ENCODE measurements at places on chromosomes 4 and X.
A peak's percentile ranks its signal among the peaks of the same experiment; 100 is the strongest.

DNA sequence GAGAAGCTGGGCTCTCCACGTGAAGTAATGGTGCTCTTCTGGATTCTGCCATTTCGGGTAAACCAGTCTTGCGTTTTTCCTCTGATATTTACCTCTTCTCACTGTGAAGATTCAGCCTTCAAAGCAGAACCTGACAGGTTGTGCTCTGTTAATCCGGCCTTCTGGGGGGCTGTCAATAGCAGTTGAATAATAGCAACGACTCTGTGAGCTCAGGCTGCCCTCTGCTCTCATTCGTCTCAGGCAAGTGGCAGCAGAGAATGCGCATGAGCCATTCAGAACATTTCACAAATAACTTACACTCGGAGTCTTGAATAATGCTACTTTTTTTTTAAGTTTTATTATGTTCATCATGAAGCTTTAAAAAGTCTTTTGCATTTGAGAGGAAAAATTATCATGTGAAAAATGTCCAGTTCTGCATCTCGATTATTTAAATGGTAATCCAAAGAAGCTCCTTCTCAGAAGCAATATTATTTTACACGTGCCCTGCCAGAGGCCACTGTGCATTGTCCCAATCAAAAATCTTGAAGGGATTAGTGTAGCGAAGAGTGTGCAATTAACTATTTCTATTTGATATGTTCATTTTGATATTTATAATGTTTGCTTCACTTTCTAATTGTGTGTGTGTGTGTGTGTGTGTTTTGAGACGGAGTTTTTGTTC lies 354.2 kb upstream of the FAT1 start:
- no peak for DNase-seq

- DNase-seq = no peak
Measured at GRCh38 chrX:120561634-120562568, 1.1 kb upstream of the CUL4B start.

GRCh38 chrX:132023896-132024386 lies 839 bp downstream of the STK26 start:
- DNase-seq = peak; percentile 74

DNA sequence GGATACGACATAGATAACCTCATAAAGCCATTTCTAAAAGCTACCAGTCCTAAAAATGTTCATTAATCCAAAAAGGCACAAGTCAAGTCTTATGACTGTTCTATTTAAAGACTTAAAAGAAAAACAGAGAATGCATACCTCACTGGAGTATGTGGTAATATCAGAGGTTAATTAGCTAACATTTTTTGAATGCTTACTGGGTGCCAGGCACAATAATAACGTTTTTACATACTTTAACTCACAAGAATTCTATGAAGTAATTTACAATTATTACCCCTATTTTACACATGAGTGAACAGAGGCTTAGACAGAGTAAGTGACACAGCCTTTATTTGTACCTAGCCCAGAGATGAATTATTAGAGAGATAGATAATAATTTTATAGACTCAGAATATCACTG lies 207.5 kb downstream of the PDGFC start:
- no peak for DNase-seq

DNA sequence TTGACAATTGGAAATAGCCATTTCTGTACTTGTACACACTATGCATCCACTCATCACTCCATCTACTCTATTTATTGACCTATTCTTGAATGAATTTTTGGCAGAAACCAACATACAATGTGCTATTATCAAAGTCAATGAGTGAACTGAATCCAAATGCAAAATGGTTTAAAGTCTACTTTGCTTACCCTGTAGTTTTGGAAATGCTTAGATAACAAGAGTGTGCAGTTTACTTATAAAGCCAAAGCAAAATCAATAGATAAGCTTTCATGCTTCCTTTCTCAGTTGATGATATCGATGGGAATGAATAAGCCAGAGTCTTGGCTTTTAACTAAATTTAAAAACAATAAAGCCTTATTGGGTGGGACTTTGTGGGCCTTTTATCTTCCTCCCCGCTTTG lies 58.9 kb upstream of the SPANXB1 start:
- no peak for DNase-seq

DNA sequence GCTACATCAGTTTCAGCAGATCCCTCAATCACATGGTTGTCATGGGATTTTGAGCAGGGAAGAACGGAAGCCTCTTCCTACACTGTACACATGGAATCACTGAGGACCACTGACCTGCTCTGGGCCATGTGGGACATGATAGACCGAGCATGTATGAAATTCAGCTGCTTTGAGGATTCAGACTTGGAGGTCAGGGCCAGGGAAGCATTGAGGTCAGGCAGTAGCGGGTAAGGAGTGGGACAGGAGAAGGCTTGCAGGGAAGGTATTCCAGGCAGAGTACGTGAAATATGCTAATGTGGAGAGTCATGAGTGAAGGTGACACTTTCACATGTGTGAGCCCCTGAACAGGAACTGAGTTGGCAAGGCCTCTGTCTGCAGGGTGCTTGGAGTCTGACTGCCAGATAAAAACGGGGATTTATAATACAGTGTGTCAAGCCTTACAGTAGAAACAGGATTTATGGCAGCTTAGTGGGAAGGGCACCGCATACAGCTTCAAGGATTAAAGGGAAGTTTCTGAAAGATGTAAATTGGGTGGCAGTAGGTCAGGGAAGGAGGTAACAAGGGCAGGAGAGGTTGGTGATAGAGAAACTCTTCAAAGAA lies 111.7 kb downstream of the STK32B start:
- no peak for DNase-seq

DNA sequence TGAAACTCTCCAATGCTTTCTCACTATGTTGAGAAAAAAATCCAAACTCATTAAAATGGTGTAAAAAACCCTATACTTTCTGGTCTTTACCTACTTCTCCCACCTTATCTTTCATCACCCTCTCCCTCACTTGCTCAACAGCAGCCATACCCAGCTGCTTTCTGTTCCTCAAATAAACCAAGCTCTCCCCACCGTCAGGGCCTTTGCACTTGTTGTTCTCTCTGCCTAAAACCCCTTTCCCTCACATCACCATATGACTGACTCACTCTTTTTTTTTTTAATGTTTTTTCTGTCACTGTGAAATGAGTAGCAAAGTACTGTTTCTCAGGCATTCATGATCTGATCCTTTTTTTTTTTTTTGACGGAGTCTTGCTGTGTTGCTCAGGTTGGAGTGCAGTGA lies 122.3 kb upstream of the TMEM164 start:
- no peak for DNase-seq

DNA sequence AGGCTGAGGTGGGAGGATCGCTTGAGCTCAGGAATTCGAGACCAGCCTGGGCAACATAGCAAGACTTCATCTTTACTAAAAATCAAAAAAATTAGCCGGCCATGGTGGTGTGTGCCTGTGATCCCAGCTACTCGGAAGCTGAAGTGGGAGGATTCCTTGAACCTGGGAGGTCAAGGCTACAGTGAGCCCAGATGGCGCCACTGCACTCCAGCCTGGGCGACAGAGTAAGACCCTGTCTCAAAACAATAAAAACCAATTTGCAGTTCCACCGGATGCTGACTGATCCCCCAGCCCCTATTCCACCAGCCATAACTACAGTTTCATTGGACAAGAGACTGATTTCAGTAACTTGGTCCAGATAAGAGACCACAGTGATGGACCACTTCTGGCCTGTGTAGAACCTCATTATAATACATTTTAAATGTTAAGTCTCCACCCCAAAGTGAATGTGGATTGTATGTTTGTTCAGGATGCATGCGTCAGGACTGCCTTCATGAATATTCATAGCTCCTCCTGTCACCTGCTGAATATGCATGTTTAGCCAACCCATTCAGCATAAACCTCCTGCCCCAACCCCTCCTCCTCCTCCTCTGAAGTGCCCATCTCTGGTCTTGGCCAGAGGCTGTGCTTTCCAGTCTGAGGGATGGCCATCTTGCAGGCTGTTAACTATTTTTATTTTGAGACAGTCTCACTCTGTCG lies 2.3 kb upstream of the SLBP start:
- DNase-seq = no peak

DNA sequence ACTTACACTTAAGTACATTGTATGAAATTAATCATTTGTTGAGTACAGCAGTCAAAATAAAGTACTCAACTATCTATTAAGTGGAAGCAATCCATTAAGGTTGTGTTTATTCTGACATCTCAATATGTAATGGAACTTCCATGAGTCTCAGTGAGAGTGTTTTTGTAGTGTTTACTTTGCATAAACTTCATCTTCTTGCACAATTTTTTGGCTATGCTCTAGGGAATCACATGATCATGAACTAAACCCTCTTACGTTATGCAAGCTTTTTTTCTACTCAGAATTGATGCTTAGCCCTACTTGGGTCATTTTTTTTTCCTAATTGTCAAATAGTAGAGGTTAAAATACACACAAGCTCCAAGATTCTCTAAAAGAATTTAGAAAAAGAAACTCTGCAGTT lies 21.1 kb upstream of the PIGA start:
- DNase-seq = no peak

DNA sequence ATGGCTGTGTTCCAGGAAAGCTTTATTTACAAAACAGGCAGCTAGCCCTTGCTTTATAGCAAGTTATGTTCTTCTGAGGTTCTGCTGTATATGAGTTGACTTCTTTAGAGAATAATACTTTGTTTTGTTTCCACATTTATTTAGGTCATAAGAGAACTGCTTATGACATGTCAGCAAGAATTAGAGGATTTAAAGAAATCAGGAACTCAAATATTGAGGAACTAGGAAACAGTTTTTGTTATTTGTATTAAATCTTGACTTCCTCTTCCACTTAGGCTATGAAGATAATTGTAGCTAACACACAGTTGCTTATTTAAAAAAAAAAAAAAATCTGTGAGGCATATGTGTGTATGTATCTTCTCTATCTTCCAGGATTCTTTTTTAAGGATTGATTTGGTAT lies 14.3 kb downstream of the ZRSR2 start:
- no peak for DNase-seq

GRCh38 chr4:1295405-1296055 lies 5.8 kb downstream of the MAEA start:
- no peak for DNase-seq

GRCh38 chr4:155026715-155027114 lies 181.7 kb upstream of the NPY2R start:
- DNase-seq = no peak

DNA sequence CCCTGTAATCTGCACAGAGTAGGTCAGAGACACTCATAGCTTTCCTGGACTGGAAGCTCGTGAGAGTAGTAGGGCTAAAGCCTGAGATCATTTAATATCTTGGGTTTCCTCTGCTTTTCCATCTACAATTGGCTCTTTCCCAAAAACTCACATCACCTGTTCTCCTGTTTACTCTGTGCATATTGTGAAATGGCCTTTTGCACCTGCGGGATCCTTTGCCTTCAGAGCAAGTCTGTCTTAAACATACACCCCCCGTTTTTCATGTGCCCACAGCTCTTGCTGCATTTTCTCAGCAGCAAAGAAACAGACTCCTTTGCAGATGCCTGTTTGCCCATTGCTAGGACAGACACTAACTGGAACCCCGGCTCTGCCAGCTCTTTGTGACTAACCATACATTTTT lies 608.3 kb upstream of the PCDH10 start:
- DNase-seq = no peak

DNA sequence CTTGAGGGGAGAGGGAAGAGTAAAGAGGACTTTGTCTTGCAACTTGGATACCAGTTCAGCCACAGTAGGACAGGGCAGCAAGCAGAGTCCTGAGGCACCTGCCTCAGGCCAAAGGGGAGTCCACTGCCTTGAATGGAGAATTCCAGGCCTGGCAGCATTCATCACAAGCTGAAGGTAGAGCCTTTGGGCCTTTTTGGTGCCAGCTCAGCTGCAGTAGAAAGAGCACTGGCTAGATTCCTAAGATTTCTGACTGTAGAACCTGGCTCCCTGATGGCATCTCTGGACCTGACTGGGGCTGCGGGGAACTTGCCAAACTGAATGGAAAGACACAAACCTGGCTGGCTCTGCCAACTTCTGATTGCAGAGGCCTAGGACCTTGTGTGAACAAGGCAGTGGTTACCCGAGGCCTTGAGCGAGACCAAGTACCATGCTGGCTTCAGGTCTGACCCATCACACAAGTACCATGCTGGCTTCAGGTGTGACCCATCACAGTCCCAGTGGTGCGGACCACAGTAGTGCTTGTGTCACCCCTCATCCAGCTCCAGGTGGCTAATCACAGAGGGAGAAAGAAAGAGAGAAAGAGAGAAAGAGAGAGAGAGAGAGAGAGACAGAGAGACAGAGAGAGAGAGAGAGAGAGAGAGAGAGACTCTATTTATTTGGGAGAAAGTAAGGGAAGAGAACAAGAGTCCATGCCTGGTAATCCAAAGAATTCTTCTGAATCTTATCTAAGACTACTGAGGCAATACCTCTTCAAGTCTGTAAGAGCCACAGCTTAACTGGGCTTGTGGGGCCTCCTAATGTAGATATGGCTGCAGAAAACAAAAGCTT lies 137.6 kb upstream of the SPIN4 start:
- no peak for DNase-seq
